Central memory CD8-positive, alpha-beta T cell (primary cell): ENCODE measurements at places on chromosomes 3 and 15.

GRCh38 chr15:89494941-89495637 is 1.3 kb downstream of the RHCG start:
- DNase-seq, result no peak

DNA sequence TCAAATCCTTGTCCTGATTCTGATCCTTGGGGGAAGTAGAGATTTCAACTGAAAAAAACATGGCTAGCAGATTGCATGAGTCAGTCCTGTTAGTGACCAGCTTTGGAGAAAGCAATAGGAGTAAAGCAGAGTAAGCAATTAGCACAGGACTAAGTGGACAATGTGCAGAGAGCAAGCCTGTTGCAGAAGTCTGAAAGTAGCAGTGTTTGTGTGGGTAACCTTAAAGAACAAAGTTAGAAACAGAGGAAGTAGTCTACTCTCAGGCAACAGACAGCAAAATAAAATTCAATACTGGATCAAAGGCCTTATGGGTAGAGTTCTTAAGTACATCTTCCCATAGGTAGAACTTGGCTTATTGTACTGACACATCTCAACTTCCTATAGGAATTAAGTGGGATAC is 916.8 kb downstream of the CADM2 start:
- DNase-seq, result no peak

GRCh38 chr15:39833515-39833981 is 50.9 kb upstream of the FSIP1 start:
- DNase-seq, result no peak

- DNase-seq, result no peak
Observed at GRCh38 chr3:34207002-34207401, 408.6 kb downstream of the PDCD6IP start.

GRCh38 chr3:17014709-17015108 is 130.0 kb downstream of the PLCL2 start:
- no peak for DNase-seq

DNA sequence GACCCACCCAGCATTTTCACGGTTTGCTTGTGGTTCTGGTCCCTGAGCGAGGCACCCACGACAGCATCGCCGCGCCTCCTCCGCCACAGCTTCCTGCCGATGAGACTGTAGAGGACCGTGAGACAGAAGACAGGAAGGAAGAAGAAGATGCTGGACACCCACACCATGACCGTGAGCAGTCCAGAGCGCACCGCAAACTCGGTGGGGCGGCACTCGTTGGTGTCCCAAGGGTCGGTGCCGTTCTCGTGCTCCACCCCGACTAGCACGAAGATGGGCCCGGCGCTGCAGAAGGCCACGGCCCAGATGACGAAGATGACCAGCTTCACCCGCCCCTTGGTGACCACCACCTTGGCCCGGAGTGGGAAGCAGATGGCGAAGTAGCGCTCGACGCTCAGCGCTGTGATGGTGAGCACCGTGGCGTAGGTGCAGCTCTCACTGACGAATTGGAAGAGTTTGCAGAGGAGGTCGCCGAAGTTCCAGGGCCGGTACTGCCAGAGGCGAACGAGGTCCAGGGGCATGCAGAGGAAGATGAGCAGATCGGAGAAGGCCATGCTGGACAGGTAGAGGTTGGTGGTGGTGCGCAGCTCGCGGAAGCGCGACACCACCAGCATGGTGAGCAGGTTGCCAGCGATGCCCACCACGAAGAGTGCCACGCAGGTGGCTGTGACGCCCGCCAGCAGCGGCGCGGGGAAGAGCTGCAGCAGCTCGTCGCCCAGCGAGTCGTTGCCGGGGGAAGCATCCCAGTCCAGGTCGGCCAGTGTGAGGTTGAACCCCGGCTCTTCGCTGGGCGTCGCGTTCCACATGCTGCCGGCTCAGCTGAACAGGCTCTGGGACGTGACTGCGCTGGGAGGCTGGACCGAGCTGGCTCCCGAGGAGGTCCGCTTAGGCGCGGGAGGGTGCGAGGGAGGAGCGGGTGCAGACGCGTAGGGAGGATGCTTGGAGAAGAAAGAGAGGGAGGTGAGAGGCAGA is at the start of gene GHSR:
Gene GHSR, minus strand, starts transcription at position 846 of the 969 bp plus-strand sequence. Its CDS starts 43 bp downstream, at position 803.
- DNase-seq, result no peak

DNA sequence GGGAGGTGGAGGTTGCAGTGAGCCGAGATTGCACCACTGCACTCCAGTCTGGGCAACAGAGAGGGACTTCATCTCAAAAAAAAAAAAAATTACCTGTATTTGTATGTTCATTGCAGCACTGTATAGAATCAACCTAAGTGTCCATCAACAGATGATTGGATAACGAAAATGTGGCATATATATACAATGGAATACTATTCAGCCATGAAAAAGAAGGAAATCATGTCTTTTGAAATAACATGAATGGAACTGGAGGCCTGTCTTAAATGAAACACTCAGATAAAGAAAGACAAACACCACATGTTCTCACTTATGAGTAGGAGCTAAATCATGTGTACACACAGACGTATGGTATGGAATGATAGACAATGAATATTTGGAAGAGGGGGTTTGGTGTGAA is 59.4 kb upstream of the MEF2A start:
- no peak for DNase-seq

DNA sequence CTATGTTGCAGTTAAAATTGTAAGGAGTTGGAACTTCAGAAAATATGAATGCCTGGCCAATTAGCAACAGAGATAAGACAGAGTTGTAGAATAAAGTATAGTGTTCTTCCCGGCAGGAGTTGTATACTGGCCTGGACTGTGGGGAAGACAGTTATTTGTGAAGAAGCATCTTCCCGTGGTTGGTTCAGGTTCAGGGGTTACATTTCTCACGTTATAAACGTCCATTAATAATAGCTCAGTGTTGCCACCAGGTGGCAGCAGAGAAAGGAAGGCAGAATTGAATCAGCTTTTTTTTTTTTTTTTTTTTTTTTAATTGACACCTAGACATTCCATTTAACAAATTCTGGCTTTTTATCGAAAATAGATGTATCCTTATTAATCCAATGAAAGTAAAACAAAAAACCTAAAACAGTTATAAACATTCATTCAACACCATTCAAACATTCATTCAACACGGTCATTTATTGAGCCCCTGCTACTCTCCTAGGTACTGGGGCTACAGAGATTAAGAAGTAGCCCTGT is 66.4 kb upstream of the NR2E3 start:
- DNase-seq, result peak; percentile 30

DNA sequence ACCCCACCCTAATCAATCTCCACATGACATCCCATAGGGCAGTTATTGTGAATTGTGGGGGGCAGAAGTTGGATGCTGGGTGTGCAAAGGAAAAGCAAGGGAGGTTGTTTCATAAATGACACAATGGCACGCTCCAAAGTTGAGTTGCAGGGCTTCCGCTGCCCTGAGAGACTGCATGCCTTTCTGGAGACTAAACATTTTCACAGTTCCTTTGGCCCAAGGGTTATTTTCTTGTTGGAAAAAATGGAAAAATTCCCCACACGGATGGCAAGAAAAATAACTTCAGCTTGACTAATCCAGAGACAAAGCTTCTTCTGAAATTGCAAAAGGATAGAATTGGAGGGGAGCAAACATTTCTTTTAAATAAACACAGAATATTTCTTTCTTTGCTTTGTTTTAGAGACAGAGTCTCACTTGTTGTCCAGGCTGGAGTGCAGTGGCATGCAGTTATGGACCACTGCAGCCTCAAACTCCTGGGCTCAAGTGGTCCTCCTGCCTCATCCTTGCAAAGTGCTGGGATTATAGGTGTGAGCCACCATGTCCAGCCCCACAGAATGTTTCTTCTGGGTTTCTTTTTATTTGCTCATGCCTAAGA is 19.1 kb upstream of the TPM1 start:
- DNase-seq, result no peak

DNA sequence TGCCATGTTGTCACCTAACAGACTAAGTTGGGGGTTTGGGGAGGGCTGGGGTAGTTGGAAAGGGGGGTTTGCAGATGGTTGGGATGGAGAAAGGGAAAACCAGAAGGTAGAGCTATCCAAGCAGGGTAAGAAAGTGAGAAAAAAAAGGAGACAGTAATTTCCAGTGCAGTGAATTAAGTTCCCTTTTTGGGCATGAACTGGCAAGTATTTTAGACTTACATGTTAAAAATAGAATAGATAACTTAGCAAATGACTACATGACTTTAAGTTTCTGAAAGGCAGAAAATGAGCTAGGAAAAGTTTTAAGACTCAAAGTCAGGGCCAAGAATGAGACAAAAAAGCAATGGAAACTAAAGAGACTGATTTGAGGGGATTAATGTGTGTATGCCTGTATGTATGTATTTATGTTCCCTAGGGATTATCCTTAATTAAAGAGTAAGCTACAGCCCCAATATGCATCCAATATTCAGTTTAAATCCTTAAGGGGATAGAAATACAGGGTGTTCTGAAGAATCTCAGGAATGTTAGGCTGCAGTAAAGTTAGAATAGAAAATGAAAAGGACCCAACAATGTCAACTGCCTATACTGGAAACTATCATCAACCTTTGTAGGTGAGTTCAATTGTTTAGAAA is 285.2 kb upstream of the MME start:
- no peak for DNase-seq

GRCh38 chr3:32626631-32627030 is 56.0 kb upstream of the DYNC1LI1 start:
- DNase-seq, result no peak

DNA sequence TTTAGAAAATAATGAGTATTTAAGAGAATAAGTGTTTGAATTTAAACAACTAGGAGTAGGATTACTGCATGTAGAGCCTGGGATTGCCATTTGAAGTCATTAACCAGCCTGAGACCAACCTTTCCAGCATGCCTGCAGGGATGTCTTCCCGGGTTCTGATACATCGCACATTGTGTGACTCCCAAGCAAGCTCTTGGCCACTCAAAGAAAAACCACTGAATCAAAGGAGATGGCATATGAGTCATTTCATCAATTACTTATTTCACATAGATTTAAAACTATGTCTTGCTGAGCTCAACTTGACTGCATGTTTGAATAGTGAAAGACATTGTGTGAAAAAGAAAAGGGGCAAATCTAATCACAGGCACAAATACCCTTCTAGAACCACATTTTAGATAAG is 15.0 kb upstream of the THBS1 start:
- DNase-seq, result no peak

GRCh38 chr3:58988041-58988440 is 61.8 kb downstream of the CFAP20DC start:
- no peak for DNase-seq

DNA sequence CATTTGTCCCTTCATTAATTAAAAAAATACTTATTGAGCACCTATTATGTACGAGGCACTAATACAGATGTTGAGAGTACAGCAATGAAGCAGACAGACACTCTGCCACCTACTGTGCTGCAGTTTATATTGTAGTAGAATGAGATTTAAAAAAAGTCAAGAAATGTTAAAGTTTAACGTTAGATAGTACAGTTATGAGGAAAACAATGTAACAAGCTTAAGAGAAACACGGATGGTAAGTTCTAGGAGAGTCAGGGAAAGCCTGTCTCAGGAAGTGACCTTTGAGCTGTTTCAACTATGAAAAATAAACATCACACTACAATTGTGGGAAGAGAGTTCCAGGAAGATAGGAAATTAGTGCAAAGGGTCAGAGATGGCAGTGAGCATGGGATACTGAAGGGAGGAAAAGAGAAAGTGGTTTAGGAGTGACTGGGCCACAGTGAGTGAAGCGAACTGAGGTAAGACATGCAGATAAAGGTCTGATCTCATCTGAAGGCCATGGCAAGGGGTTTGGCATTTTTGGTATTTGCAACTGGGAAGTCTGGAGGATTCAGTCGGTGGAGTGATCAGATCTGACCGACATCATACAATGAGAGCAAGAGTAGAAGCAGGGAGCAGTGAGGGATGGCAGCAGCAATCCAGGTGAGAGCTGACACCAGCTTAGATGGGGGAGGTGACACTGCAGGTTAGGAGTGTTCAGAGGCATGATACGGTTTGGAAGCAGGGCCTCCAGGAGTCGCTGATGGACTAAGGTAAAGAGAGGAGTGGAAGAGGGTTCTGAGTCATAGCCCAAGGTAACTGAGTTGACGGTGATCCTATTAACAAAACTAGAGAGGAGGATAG is 28.5 kb downstream of the PLSCR4 start:
- DNase-seq, result no peak

- no peak for DNase-seq
Observed at GRCh38 chr15:98791046-98791701, 142.8 kb downstream of the IGF1R start.

DNA sequence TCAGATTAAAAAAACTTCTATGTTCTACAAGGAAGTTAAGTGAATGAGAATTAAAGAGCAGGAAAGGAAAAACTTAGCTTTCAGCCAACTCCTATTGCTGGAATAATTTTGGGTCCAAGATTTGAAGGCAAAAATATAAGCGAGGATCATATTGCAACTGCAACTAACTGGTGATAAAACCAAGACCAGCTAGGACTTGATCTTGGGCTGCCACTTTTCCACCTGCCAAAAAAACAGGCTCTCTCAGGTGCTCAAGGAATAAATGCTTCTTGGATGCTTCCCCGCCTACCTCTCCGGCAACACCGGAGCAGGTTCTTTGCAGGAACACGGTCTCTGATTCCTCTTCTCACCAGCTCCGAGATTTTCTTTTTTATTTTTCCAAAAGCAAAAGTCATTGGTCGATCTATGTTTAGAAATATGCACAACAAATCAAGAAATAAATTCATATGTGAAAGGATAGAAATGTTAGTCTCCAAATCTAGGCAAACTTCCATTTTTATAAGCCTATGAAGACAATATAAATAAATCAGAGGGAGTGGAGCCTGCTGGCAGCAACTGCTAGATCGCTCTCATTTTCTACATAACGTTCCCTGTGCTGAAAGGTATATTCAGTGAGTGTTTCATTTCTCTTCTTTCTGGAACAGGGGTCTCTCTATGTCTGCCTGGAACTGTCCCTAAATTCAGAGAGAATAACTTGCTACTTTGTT is 241.9 kb downstream of the NTRK3 start:
- no peak for DNase-seq

GRCh38 chr3:52333869-52334557 is 17.9 kb downstream of the DNAH1 start:
- DNase-seq, result no peak

DNA sequence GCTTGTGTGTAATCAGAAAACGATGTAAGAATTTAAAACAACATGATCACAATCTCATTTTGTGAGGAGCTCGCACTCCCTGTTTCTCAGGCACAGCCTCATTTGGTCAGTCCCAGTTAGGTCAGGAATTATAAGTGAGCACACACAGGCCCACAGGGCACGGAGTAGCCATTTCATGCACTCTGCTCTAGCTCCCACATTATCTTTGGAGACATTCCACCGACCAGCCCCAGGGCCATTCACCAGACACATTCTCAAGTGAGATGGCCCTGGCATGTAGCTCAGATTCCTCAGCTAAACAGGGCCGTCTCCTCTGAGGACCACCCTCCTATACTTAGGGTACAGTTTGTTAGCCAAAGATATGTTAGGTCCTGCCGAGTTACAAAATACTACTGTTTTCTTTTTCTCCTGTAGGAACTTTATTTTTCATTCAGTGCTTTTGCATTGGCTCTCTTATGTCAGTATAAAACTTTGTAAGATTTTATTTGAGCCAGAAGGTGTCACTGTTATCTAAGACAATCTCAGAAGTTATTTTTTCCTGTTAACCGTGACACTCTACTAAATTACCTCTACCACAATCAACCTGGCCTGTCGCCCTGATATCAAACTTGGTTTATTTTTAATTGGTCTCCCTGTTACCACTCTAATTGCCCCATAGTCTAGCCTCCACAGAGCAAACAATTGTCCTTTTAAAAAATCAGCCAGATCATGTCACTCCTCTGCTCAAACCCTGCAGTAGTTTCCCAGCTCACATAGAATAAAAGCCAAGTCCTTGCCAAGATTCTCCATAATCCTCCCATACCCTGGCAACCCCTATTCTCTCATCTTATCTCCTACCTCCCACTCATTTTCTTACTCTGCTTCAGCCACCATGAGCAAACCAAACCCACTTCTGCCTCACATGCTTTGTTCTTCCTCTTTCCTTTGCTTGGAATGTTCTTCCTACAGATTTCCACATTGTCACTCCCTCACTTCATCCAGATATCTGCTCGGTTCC is 105.7 kb downstream of the PPP2R3A start:
- DNase-seq, result no peak
